Epithelial cell of proximal tubule (primary cell): ENCODE measurements at places on chromosomes 7 and 10. TPM values are rescaled to one million over a fixed set of nuclear protein-coding genes. Genes with fewer than 3 reads are reported as not detected.

DNA sequence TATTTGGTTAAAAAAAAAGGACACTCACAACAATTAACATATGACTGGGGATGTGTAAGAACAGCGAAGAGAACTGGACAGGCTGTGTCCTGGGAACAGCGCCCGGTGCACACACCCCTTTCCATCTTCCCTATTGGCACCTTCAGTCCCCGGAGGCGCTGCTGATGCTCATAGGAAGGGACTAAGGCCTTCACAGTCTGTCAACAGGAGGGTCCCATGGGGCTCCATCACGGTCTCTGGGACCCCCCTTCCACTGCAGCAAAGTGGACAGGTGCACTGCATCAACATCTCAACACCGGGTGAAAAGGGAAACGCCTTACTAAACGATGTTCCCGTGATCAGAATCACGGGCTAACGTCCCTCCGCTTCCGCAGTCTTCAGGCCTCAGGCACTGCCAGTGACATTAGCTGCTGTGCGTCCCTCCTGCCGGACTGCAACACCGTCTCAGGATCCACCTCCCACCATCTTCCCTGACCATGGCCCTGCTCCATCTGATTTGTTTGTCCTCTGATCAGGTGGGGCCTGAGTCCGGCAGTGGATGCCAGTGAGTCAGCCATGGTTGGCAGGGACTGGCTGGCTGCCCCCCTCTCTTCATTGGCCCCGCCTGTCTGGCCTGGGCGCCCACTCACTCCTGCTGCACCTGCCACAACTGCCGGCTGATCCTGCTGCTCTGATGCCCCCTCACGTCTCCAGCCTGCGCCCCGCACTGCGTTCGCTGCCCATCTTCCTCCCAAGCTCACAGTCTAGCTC, 614.7 kb downstream of the DNAJB6 start:
- no peak for DNase-seq

Gene GLI3
- 2.1 and 2.6 TPM in 2 replicates for total RNA-seq

- DNase-seq, result no peak
Measured at GRCh38 chr10:23291551-23292334, 52.9 kb downstream of the C10orf67 start.

DNA sequence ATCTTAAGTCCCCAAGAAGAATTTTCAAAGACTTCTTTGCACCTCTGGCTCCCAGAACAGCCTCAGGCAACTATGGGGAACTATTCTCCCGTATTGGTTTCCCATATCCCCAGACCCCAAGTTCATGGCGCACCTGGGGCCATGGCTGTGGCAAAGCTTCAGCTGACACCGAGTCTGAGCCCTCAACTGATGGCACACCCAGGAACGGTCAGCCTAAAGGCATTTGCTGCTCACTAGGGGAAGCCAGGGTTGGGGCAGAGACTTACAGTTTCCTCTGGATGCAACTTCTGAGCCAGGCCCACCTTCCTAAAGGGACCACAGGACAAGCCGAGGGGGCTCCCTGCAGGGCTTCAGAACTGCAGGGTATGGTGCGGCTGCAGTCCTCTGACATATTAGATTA, 13.7 kb upstream of the CPA1 start:
- no peak for DNase-seq

DNA sequence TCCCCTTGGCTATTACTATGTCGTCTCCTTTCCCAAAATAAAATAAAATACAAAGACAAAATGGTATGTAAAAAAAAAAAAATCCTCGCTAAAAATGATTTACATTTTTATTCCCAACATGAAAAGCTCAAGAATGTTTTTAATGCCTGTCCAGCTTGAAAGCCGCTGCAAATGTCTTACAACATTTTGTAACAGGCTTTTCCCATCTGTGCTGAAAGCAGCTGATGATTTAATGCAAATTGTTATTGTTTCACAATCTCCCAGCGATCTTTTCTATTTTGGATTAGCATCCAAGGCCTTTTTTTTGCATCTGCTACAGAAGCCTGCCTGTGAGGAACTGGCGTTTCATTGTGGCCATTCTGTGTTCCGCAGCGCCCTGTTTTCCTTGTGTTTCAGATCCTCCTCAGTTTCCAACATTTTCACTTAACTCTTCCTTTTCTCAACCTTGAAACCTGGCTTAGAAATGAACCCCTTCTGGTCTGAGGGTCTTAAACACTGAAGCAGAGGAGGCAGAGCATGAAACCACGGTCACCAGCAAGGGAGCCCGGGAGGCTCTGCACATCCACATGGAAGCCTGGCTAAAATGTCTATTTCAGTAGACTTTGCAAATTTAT, 712.1 kb downstream of the PARD3 start:
- no peak for DNase-seq

DNA sequence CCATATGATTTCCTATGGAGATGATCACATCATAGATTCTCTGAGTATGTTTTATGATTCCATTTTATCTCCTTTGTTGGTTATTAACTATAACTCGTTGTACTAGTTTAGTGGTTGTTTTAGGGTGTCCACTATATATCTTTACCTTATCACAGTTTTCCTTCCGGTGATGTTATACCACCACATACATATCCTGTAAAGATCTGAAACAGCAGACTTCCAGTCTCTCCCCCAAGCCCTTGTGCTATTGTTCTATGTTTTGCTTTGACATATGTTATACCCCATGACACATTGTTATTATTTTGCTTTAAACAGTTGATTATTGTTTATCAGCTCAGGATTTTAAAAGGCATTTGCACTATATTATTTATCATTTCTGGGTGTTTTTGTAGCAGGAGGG, 7.3 kb downstream of the IL15RA start:
- no peak for DNase-seq

GRCh38 chr7:99312316-99313203, 13.1 kb upstream of the ARPC1A start:
- DNase-seq, result no peak

Gene PNLIP
- total RNA-seq, result not detected in 2 replicates

GRCh38 chr10:53841483-53842145, 959.4 kb downstream of the PCDH15 start:
- DNase-seq, result no peak

GRCh38 chr7:34752929-34753328, 94.9 kb downstream of the NPSR1 start:
- no peak for DNase-seq

GRCh38 chr7:155713384-155713783, 68.9 kb downstream of the RBM33 start:
- no peak for DNase-seq

DNA sequence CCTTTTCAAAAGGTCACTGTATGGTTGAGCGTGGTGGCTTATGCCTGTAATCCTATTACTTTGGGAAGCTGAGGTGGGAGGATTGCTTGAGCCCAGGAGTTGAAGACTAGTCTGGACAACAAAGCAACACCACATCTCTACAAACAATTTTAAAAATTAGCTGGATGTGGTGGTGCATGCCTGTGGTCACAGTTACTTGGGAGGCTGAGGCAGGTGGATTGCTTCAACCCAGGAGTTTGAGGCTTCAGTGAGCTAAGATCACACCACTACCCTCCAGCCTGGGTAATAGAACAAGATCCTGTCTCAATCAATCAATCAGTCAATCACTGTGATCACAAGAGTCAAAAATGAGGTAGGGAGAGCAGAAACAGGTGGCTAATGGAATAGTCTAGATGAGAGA, 97.0 kb downstream of the SUGCT start:
- no peak for DNase-seq

- no peak for DNase-seq
Measured at GRCh38 chr10:121975295-121976086, 474 bp upstream of the NSMCE4A start.

DNA sequence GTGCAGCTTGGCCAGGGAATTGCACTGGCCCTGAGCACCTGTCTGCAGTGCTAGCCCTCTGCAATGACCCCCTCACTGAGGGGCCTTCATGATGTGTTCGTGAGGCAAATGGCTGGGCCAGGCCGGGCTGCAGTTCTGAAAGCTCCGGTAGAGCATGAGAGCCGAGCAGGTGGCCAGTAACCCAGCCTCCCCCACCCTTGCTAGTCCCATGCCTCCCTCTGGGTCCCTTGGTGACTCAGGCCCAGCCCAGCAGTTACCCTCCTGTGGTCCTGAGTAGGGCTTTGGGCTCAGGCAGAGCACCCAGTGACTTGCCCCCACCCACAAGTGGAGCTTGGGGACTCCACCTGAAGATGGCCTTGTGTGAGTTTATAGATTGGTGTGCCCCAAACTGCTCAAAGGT, 16.1 kb upstream of the CSGALNACT2 start:
- DNase-seq, result no peak

Gene CAV1
- 66.7 and 110 TPM in 2 replicates for total RNA-seq

GRCh38 chr10:30784524-30784896, 155.0 kb upstream of the LYZL2 start:
- no peak for DNase-seq

DNA sequence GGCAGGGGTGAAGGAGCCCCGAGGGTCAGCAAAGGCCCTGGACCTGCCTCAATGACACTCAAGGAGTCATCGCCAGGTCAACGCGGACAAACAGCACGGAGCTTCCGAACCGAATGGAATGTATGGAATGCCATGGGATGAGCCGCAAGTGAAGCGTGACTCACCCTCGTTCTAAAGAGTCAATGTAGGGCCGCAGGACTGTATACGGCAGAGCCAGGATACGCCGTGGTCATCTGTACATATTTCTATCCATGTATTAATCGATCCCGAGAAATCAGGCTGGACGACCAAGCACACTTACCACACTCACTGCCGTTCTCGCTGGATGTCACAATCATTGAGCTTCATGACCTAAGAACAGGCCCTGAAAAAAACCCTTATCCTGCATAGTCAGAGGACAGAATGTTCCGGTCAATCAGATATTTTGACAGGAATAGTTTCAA, 4.3 kb downstream of the SNX8 start:
- peak; percentile 39 for DNase-seq

- peak; percentile 63 for DNase-seq
Measured at GRCh38 chr7:149494738-149495368, 2.8 kb downstream of the ZNF746 start.

DNA sequence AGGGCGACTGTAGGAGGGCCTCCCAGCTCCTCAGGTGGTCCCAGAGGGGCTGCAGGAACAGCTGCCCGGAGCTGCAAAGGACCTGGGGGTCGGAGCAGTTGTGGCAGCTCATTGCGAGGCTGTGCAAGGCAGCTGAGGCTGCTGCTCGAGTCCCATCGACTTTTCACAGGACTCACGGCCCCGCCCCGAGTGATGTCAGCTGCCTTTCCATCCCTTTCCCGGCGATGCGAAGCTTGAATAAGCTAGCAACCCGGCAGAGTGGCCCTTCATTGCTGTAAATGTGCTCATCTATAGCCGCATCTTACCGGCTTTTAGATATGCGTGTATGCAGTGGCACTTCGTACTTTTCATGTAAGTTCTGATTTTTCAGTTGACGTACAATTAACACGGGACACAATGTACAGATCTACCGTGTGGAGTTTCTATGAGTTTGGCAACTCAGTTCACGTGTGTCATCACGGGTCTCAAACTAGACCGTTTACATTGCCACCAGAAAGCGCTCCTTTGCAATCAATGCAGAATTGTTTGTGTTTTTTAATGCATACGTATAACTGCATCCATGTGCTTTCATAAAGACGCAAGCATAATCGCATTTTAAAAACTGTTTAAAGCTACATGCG, at the start of gene CH25H:
Gene CH25H (minus strand): TSS at position 137 of the 620 bp plus-strand sequence. CDS start 25 bp downstream, at position 112.
- DNase-seq, result no peak
